Stomach (tissue), 19 donors: ENCODE measurements at places on chromosomes 13 and 19. TPM values are rescaled to one million over a fixed set of nuclear protein-coding genes. Genes with fewer than 3 reads are reported as not detected.

DNA sequence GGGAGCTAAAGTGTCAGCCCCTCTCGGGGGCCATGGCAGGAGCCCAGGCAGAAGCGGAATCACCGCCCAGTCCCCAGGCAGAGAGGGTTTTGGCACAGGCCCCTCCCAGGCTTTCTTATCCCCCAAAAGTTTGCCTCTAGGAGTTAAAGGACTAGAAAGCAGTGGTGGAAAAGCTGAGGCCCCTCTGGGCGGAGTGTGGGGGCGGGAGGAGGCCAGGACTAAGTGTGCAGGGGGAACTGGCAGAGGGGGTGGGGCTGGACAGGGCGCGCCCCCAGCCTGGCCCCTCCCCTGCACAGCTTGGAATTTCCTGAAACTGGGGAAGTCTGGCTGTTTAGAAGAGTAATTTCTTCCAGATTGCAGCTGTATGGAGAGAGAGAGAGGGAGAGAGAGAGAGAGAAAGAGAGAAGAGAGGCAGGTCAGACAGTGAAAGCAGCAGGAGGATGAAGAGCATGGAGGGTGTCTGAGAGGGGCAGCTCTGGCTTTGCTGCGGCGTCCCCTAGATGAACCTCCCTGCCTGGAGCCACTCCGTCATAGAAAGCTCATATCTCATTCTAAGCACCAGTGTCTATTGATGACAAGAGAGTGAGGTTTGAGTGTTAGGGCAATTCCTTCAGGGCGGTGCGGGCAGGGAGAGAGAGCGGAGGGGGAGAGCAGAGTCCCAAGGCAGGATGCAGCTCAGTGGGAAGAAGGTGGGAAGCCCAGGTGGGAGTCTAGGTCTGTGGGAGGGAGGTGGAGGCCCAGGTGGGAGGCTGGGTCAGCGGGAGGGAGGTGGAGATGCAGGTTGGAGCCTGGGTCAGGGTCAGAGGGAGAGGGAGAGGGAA lies at the start of gene CDC42EP5:
TSS of gene CDC42EP5 (minus strand) at position 226 of the 821 bp plus-strand sequence. CDS start 7,749 bp downstream, outside the sequence.
- DNase-seq = peak; percentile 50

GRCh38 chr19:51123381-51123800 lies 1.3 kb upstream of the SIGLEC9 start:
- DNase-seq = peak; percentile 50

- no peak for DNase-seq
Observed at GRCh38 chr13:103188713-103189326, 122.6 kb upstream of the SLC10A2 start.

HSPH1 gene
- 30.4 TPM for total RNA-seq

CCDC124 gene
- 79.9 TPM for total RNA-seq

EXOC3L2 gene
- 1.3 TPM for total RNA-seq

DNA sequence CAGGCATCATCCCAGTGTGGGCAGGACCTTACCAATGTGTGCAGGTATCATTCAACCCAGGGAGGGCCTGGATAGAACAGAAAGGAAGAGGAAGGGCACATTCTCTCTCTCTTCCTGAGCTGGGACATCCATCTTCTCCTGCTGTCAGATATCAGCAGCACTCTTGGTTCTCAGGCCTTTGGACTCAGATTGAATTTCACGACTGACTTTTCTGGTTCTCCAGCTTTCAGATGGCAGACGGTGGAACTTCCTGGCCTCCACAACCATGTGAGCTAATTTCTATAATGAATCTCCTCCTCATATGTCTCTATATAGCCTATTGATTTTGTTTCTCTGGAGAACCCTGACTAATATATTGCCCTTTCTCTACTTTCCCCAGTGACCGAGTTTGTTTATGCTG lies 77.3 kb downstream of the OLFM4 start:
- DNase-seq = no peak

FFAR1 gene
- total RNA-seq = not detected

GRCh38 chr19:12789098-12789903 lies 2.0 kb upstream of the JUNB start:
- no peak for DNase-seq
